ENCODE measurements at places on chromosomes 11 and 22. TPM values are rescaled to one million over a fixed set of nuclear protein-coding genes. Genes with fewer than 3 reads are reported as not detected.

DNA sequence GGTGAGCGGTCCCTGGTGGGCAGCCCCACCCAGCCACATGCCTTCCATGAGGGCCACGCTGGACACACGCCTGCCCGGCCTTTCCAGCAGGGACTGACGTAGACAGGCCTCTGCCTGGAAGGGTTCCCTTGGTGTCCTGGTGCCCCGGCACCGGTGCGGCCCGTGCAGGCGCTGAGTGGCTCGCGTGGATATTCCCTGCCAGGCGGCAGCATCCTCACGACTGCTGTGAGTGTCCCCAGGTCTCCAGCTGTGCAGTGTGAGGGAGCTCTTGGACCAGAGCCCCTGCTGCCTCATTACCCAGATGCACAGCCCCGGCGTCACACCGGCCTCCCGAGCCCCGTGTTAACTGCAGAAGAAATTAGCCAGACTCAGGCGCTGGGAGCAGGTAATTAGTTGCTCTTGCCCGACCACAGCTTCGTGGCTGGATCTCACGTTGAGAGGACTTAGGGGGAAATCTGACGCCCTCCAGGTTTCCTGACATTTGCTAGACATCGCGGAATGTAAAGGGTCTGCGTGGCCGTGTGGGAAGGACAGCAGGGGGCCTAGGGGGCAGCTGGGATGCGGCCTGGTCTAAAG, 1196.3 kb downstream of the BRD1 start:
- no peaks in the 10 kb centered on the region for H3K4me1 ChIP-seq
- DNase-seq = no peak
- H3K4me3 ChIP-seq = no peak overlapping the region
- H3K27me3 ChIP-seq = no peaks in the 10 kb centered on the region
- no peaks in the 10 kb centered on the region for H3K36me3 ChIP-seq

UPK3A gene
- not detected for total RNA-seq

GRCh38 chr11:95084509-95084908, 5.1 kb upstream of the ENDOD1 start:
- H3K4me3 ChIP-seq = no peak overlapping the region
- no peaks in the 10 kb centered on the region for H3K36me3 ChIP-seq
- no peak for DNase-seq
- H3K4me1 ChIP-seq = peaks cover 9% of the 10 kb centered on the region
- H3K27ac ChIP-seq = no peak overlapping the region
- H3K27me3 ChIP-seq = no peaks in the 10 kb centered on the region

DNA sequence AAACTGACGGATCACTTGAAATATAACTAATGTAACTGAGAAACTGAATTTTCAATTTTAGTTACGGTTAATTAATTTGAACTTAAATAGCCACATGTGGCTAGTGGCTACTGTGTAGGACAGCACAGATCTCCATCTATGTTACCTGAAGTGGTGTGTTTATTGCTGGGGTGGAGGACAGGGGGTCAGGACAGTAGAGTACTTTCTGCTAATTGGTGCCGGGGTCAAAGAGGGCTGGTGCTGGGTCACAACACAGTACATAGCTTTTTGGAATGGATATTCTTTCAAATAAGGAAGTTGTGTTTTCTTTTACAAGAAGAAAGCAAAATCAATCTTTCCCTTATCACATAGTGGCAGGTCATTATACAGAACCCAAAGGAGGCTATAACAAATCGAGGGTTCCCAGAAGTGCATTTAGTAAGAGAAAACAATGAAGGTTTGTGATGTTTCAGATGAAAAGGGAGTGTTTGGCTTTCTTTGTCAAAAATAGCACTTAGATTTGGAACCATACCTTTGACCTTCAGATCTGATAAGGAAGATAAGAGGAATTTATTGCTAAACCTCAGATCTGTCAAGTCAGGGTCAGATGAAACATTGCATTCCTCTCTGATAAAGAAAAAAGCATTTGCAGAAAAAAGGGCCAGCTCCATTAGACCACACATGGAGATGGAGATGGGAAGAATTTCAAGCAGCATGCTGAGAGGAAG, 384.5 kb downstream of the AASDHPPT start:
- no peaks in the 10 kb centered on the region for H3K36me3 ChIP-seq
- no peak overlapping the region for H3K4me3 ChIP-seq
- no peaks in the 10 kb centered on the region for H3K4me1 ChIP-seq
- no peaks in the 10 kb centered on the region for H3K27me3 ChIP-seq
- H3K27ac ChIP-seq = no peak overlapping the region

DNA sequence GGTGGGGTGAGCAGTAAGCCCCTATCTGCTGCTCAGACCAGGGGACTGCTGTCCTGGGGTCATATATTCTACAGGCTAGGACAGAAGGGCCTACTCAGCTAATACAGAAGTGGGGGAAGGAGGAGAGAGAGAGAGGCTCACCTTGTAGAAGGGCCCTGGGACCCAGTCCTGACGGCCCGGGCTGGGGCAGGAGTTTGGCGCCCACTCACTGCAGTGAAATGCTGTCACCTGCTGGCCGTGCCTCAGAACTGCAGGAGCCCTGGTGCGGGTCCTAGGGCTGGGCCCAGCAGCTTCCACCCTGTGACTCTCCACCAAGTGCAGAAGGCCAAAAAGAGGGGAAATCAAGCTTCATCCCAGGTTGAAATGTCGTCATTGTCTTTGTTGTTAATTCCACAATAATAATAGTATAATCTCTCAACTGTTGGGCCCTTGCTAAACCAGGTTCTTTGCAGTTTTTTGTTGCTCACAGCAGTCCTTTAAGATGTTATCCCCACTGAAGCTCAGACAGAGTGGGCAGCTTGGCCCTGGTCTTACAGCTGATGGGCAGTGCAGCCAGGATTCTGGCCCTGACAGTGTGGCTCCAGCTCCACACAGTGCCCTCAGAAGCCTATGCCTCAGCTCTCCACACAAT, 29.6 kb downstream of the TRIM29 start:
- no peak overlapping the region for H3K4me3 ChIP-seq
- peaks cover 5% of the 10 kb centered on the region for H3K27me3 ChIP-seq
- H3K36me3 ChIP-seq = no peaks in the 10 kb centered on the region
- H3K4me1 ChIP-seq = no peaks in the 10 kb centered on the region
- H3K27ac ChIP-seq = no peak overlapping the region

- no peaks in the 10 kb centered on the region for H3K36me3 ChIP-seq
- no peak for DNase-seq
- H3K4me1 ChIP-seq = no peaks in the 10 kb centered on the region
- no peak overlapping the region for H3K27ac ChIP-seq
- H3K4me3 ChIP-seq = no peak overlapping the region
Observed at GRCh38 chr22:45420539-45420938, 7.0 kb downstream of the RIBC2 start.

DNA sequence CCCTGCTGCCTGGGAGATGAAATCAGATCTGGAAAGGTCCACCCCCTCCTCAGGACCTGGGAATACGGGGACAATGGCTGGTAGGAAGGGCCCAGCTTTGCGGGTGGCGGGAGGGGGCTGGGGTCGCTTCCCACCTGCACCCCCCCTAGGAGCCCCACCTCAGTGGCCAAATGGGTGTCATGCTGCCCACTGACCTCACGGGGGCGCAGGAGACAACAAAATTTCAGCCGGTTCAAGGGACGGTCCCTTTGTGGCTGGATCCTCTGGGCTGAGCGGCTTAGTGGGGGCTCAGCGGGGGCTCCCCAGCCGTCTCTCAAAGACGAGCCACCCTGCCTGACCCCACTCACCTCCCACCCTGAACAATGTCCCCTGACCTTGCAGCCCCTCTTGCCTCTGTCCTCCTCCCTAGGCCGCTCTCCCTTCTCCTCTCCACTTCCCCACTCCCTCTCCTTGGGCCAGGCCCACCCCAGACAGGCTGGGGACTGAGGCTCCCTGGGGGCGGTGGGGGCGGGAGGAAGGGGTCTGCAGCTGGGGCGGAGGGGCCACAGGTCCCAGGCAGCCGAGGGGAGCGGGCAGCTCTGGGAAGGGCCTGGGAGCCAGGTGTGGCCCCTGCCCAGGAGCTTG, 39.3 kb upstream of the H19 start:
- H3K27me3 ChIP-seq = no peaks in the 10 kb centered on the region
- no peak for DNase-seq
- no peaks in the 10 kb centered on the region for H3K4me1 ChIP-seq
- H3K4me3 ChIP-seq = no peak overlapping the region
- no peaks in the 10 kb centered on the region for H3K36me3 ChIP-seq

GRCh38 chr11:1693327-1694063, 3.5 kb upstream of the KRTAP5-6 start:
- H3K4me3 ChIP-seq = peak overlapping the region; percentile 46
- H3K27me3 ChIP-seq = peaks cover 4% of the 10 kb centered on the region
- no peaks in the 10 kb centered on the region for H3K36me3 ChIP-seq
- peak; percentile 77 for DNase-seq
- H3K4me1 ChIP-seq = peaks cover 13% of the 10 kb centered on the region

DNA sequence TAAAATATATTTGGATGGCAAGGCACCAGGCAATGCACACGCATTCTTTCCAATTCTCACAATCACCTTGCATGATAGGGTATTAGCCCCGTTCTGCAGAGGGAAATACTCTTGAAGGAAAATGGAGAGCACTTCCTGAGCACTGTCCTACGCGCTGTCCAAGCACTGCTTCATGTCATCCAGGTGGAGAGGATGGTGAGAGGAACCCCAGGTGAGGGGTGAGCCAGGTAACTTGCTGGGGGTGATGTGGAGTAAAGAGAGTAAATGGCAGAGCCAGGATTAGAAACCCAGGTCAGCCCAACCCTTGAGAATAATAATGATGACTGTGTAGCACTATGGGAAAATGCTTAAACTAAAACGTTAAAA, 711 bp upstream of the PACSIN2 start:
- H3K4me1 ChIP-seq = peaks cover 9% of the 10 kb centered on the region
- no peak for DNase-seq
- H3K36me3 ChIP-seq = no peaks in the 10 kb centered on the region

MS4A12 gene
- total RNA-seq = not detected

GRCh38 chr22:47357493-47357892, 595.0 kb downstream of the TBC1D22A start:
- no peak overlapping the region for H3K4me3 ChIP-seq
- H3K36me3 ChIP-seq = no peaks in the 10 kb centered on the region
- H3K27me3 ChIP-seq = no peaks in the 10 kb centered on the region
- no peaks in the 10 kb centered on the region for H3K4me1 ChIP-seq
- H3K27ac ChIP-seq = no peak overlapping the region

- H3K36me3 ChIP-seq = peaks cover 37% of the 10 kb centered on the region
- no peak for DNase-seq
- peaks cover 4% of the 10 kb centered on the region for H3K4me1 ChIP-seq
- no peaks in the 10 kb centered on the region for H3K27me3 ChIP-seq
Observed at GRCh38 chr11:45879803-45880686, 5.4 kb upstream of the MAPK8IP1 start.

CD3E gene
- total RNA-seq = 541 TPM

GRCh38 chr11:31295308-31295707, 74.2 kb downstream of the DCDC1 start:
- no peak for DNase-seq
- no peaks in the 10 kb centered on the region for H3K4me1 ChIP-seq
